GM19239 (cell line): ENCODE measurements at places on chromosomes 2 and 18.
A peak's percentile ranks its signal among the peaks of the same experiment; 100 is the strongest.

GRCh38 chr2:31037058-31037457 lies 101.2 kb downstream of the GALNT14 start:
- no peak for DNase-seq

DNA sequence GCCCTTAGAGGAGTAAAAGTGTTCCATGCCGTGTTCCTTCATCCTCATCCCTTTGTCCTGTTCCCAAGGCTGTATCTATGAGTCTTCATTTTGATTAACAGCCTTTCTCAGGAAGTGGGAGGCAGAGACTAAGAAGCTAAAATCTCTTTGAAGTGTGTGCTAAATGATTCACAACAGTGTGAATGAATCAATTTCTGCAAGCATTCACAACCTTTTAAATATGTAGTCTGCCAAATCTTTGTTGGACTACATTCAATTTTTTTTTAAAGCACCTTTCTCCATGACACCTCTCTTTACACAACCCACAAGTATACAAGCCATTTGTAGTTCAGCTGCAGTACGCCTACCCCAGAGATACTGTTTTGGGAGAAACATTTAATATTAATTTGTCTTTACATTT lies 408.6 kb upstream of the FANCL start:
- no peak for DNase-seq

- DNase-seq: no peak
These were observed 510.9 kb downstream of the TXNL1 start for GRCh38 chr18:56127322-56128099.

- DNase-seq: no peak
These were observed 675.0 kb downstream of the IRS1 start for GRCh38 chr2:226124548-226125011.

DNA sequence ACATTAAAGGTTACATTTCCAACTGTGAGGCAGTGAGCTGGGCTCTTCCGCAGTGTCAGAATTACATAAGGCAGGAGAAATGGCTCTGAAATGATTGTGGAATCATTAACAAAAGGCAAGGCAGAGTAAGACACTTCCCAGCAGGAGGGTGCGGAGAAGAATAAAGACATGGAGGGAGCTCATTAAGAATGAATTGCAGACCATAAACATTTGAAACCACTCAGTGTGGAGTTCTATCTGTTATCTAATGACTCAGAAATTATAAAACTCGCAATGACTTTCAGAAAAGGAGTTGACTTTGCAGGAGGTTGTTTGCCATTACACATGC lies 77.0 kb downstream of the SMIM21 start:
- no peak for DNase-seq

DNA sequence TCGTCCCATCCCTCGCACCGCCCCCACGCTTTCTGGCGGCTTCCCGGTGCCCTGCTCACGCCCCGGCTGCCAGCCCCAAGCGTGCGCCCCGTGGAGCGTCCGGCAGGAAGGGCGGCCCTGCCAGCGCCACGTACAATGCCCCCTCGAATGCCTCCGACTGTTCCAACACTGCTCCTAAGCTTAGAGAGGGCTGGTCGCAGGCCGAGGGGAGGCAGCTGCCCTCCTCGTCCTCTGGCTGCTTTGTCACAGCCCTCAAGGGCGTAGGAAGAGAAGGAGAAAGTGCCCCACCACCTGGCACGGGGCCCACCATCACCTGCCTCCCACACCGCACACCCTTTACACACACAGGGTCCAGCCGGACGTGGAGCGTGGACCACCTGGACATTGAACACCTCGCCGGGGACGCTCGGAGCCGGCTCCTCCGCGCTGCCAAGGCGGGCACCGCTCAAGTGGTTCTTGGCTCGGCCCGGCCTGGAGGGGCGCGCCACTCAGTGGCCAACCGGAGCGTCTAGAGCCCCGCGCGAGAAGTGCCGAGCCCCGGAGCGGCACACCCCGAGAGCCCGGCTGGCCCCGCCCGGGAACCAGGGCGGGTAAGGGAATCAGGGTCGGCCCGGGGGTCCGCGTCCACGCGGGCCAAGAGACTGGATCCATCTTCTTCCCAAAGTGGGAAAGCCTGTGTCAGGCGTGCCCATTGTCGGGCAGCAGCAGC lies 830 bp downstream of the DNER start:
- DNase-seq: peak; percentile 10

DNA sequence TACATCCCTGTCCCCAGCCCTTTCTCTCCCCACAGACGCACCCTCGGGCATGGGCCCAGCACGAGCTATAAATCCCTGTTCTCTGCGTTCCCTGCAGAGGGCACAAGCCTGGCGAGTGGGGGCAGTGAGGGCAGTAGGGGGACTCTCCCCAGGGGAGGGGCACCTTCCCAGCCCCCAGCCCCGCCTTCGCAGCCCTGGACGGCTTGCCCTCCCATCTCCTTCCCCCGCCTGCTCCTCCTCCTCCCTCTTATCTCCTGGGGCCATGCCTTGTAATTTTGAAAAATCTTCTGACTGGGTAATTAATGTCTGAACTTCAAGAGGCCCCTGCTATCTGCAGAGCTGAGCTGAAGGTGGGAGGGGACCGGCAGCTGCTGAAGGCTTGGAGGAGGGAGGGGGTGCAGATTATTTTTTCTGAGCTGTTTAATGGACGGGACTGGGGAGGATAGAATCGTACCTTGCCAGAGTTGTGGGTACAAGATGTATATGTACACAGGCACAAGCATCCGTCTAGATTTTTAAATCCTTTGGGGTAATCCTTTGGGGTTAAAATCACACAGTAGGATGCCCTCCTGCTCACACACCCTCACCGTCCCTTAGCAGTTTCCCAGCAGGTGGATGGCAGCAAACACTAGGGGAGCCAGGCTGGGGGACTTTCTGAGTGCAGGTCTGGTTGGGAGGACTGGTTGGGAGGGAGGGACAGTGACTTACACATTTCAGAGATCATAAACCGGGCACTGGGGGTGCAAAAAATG lies 121.9 kb downstream of the SMAD7 start:
- no peak for DNase-seq

- DNase-seq: no peak
These were observed 34.1 kb upstream of the MAT2A start for GRCh38 chr2:85504778-85505261.

GRCh38 chr18:63422864-63423304 lies 608 bp upstream of the VPS4B start:
- no peak for DNase-seq

GRCh38 chr2:182366628-182367027 lies 60.2 kb downstream of the PDE1A start:
- DNase-seq: no peak

DNA sequence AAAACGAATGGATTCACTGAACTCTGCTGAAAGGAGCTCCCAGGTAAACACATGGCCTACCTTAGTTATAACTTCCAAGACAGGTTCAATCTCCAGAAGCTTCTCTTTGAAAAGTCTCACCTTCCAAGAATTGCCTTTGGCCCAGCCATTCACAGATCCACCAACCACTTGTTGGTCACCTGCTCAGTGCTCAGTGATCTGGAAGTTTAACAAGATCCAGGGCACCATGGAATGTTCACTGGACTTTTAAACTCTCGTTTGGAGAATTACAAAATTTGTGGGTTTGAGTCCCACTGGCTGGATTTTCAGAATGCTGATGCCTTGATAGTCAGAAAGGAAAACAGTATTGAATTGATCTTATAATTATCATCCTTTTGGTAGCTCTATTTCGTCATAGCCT lies 9.4 kb downstream of the GPR39 start:
- no peak for DNase-seq

GRCh38 chr2:60453301-60453700 lies 100.2 kb downstream of the BCL11A start:
- no peak for DNase-seq

DNA sequence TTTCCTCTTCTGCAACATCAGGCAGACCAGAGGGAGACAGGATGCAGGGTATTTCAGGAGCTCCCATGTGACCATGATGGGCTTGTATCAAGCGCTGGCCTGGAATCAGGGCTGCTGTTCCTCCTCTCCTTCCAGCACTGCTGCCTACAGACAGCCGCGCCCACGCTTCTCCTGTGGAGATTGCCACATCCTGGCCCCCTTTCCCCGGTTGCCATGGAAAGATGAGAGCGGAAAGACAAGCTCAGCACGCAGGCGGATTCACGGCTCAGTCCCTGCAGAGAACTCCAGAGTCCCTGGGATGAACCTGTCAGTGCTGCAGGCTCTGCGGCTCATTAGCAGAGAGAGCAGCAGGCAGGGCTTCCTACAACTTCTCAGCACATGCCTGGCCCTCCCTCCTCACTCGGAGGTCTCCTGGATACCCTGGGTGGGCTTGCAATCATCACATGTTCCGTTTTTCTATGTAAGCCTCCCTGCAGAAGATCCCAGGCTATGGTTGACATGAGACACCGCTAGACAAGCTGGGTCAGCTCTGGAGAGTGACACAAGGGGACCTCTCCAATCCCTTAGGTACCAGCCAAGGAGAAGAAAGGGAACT lies 497.8 kb upstream of the MYT1L start:
- DNase-seq: no peak

DNA sequence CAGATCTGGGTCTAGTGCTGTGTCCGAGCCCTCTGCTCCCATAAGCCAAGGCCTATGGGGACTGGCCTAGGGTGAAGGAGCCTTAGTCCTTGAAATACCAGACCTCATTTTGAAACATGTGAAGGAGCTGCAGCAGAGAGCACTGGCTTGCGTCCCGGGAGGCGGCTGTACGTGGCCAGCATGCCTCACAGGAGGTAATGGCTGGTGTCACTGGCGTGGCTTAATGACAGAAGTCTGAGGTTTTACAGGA lies 72.7 kb upstream of the OTOS start:
- no peak for DNase-seq

DNA sequence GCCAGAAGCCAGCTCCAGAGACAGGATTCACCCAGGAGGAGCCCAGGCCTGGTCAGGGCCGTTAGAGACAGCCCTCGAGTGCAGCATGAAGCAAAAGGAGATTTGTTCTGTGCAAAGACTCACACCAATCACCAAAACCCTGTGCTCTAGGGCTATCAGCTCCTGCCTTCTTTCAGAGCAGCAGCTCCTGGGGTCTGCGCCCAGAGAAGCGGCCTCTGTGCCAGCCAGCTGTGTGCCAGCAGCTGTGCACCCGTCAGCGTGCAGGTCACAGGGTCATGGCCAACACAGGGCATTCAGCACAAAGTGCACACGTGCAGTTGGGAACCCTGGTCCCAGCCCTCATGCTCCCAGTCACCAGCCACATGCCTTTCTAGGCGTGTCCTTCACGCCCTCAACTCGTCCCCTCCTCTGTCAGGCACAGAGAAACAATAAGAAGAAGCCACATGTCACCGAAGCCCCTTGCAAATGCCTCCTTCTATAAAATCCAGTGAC lies 49.3 kb downstream of the ZNF516 start:
- DNase-seq: no peak

DNA sequence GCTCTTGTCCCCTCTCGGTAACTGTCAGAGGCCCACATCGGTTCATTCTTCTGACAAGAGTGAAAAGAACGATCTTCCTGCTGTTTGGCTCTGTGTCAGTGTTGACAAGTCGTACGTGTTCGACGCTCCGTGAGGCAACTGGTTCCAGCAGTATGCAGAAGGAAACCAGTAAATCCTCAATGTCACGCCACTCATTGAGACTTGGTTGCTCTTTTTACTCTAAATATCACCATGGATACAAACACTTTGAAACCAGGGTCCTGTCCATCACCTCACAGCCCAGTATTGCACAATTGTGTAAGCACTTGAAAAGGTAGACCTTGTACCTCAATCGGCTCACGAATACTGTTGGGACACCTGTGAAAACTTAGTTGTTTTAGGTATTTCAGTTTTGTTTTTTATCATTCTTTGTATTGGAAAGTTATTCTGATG lies 136.4 kb downstream of the ZNF407 start:
- no peak for DNase-seq

GRCh38 chr2:119545754-119546446 lies 1.7 kb downstream of the CFAP221 start:
- DNase-seq: no peak

DNA sequence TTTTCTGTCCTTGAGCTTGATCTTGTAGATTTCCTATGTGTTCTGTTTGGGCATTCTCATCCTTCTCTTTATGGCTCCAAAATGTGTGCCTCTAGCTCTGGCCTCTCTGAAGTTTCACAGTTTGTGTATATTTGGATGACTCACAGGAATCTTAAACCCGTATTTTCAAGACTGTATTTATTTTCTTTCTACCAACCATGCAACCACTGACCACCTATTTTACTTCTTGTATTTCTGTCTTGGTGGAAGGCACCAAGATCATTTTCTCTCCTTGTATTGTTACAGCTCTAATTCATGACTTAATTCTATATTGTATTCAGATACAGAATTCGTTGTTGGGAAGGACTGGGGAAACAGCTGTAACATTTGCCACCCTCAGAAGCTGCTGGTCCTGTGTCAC lies 39.5 kb downstream of the ACSL3 start:
- no peak for DNase-seq

DNA sequence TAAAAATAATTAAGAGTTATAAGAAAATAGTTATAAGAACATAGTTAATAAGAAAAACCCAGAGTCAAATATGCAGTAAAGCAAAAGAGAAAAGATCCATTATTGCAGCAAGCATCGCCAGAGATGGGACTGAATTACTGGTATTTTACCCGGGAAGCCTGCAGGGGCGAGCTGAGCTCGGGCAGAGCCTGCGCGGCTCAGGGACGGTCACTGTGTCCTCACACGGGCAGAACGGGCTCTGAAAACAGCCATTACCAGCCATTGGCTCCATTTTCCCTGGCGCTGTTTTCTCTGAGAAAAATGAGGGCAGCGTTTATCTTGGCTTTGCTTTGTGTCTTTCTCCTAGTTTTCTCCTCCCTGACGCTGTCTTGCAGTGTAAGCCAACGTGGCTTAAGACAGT lies 95.3 kb upstream of the ALKAL2 start:
- DNase-seq: no peak

DNA sequence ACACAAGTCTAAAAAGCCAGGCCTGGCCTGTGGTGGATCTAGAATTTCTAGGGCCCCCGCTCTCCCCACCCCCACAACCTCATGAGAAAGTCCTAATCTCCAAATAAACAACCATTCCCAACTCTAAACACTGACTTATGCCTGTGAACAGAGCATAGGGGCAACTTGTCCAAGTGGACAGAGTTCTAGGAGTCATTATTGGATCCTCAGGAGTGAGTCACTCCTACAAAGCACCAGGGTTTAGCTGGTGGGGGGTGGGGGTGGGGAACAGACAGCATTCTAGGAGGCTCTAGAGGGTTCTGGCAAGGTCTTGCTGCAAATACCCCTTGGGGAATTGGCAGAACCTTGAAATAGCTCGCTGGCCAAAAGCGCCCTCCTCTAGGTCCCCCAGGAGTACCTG lies 83.3 kb downstream of the ZCCHC2 start:
- DNase-seq: no peak

DNA sequence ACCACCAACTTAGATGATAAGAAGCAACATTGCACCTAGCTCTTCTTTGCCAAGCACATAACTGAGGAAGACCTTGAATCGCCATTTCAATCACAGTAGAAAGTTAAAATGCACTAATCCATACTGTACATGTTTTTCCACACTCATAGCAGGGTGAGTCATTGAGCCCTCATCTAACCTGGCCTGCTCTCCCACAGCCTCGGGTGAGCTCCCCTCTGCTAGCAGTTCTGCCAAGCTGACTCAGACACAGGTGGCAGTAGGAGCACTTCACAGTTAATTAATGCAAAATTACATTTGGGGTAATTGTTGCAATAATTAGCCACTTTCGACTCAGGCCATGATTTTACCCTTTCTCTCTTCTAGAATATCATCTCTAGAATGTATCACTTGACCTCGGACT lies 1632.8 kb upstream of the CELF4 start:
- DNase-seq: no peak

GRCh38 chr2:39359453-39360038 lies 77.5 kb downstream of the MAP4K3 start:
- DNase-seq: no peak
